ENCODE measurements at places on chromosomes 6 and 20.

DNA sequence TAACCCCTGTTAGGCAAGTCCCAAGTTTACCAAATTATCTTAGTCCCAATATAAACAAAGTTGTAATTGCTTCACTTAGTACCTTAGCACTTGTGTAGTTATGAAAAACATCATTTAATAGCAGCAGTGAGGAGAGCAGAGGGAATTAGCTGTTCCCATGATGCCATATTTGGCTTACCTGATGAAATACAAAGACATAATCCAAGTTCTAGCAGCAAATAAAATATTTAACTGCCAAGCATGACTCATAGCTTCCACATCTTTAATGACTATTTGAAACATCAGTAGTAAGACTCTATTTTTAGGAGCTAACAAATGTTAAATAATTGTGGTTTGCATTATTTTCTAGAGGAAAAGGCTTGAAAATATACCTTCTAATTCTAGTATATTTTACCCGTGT is 94.0 kb upstream of the MCHR2 start:
- no peak for DNase-seq

DNA sequence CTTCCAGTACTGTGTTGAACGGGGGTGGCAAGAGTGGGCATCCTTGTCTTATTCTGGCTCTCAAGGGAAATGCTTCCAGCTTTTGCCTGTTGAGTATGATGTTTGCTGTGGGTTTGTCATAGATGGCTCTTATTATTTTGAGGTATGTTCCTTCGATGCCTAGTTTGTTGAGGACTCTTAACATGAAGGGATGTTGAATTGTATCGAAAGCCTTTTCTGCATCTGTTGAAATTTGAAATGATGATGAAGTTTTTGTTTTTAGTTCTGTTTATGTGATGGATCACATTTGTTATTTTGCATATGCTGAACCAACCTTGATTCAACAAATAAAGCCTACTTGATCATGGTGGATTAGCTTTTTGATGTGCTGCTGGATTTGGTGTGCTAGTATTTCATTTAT is 48.0 kb downstream of the RPRD1B start:
- no peak for DNase-seq

DNA sequence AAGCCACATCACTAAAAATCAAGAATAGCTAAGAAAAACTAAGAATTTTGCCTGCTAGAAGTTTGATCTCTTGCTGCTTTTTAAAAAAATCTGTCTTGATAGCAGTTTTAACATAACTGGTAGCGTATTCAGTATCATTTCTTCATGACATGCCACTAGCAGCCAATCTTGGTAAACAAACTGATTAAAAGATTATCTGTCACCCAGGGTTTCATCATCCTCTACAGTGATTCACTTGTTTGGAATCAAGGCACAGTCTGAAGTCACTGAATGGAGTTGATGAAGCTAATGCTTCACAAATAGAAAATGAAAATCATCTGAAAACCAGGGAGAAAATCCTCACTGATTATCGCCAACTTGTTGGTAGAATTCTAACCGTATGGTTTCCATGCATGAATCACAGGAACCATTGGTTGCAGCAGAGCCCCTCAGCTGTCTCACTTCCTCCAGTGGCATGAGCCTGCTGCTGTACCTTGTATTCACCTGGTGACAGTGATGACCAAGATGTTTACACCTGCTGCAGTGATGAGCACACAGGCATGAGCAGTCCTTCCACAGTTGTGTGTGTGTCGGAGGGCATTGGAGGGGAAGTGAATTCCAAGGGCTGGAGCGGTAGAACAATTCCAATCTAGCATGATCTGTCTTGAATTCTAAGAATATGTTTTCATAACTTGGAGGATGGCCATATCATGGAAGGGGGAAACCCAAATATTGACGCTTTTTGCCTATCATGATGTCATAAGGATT is 275.0 kb downstream of the KHDC1L start:
- DNase-seq: no peak

DNA sequence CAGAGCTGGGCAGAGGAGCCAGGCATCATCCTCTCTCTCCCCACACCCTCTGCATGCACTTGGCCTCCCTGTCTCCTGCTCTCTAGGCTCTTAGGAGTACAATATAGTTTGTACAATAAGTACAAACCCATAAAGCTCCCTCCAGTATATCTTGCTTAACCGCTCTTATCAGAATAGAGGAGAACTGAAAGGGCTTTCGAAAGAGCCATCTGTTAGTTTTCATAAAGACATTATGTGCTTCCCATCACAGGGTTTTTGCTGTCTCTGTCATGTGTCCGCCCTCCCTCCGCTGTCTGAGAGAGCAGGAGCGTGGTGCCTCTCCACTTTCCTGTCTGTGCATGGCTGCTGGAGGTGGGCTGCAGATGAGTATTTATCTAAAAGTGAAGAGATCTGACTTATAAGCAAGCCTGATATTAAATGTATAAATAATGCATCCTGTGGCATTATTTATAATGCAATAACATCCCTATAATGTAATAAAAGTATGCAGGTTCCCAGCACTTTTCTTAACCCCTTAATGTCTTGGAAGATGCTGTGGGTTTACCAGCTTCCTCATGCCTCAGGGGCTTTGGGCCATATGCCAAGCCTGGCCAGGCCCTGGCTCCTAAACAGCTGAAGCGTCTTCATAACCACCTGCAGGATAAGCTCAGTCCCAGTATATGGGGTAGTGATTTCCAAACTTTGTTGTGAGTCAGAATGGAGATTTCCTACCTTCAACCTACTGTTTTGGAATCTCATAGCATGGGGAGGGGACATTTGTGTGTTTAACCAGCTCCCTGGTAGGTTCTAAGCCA is 297.1 kb downstream of the DHX35 start:
- DNase-seq: no peak

DNA sequence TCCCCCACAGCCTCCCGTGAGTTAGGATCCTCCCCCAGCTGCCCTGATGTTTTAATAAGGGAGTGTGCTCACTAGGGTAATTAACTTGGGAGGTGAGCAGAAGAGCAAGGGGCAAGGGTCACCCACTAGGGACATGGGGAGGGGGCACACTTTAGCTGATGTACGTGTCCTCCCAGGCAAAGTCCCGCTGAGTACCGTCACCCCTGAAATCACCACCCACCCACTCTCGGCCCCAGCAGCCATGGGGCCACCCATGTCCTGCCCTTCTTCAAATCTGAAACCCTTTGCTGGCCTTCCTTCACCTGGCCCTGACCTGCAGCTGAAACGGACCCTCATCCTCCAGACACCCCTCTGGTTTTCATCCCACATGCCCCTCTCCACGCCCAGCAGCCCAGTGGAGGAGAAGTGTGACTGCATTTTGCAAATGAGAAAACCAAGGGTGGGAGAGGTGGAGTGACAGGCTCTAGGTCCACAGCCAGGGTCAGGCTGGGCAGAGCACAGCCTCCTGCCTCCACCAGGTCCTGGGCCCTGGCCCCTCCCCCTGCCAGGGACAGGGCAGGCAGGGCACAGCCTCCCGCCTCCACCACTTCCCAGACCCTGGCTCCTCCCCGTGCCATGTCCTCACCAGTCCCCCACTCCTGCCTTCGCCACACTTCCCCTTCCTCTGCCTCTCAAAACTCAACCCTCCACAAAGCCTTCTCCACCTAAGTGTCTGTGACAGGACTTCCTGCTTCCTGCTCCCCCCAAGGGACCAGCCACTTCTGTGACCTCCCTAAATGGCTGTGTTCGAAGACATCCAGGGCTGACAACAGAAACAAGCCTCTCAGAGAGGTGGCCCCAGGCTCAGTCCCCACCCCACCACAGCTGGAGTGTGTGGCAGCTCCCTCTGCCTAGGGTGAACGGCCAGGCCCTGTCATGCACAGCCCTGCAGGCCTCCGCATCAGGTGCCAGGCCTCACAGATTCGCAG is 15.1 kb downstream of the ACSS1 start:
- no peak for DNase-seq

- DNase-seq: no peak
Measured at GRCh38 chr6:146598772-146599405, at the start of gene ADGB. Gene ADGB (plus strand): TSS chr6:146598972. CDS start chr6:146599041, 69 bp downstream.

DNA sequence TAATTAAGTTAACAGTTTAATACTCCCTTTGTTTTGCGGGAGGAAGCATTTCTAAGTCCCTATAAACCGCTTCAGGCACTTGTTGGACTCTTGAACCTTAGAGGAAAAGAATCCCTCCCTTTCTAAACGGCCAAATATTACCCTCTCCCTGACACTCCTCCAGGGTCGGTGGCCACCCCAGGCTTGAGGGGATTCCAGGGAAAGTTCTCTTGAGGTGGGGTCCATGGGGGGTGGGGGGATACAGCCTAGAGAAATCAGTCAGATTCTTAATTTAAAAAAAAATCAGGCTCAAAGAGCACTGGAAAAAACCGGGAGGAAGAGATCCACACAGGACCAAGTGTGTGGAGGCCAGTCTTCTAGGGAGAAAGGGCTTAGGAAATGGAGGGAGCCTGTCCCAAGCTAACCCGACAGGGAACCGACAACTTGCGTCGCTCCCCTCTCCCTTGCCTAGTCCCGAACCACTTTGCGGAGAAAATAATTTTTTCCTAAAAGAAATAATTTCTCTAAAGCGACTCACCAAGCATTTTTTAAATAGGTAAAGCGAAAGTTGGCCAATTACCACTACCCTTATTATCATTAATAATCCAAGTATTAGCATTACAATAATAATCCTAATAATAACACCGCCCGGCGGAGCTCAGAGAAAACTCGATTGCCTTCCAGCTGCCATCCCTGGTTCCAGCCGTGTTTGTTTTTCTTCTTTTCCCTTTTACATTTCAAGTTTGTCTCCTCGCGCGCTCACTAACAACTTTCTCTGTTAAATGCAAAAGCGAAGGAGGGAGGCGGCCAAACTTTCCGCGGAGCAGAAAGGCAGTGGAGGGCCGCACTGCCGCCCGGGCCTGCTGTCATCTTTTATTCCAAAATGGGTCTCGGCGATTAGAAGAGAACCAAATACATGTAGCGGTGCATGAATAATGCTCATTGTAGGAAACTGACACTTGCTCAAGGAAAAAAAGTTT is 4.8 kb downstream of the NR2E1 start:
- DNase-seq: no peak

DNA sequence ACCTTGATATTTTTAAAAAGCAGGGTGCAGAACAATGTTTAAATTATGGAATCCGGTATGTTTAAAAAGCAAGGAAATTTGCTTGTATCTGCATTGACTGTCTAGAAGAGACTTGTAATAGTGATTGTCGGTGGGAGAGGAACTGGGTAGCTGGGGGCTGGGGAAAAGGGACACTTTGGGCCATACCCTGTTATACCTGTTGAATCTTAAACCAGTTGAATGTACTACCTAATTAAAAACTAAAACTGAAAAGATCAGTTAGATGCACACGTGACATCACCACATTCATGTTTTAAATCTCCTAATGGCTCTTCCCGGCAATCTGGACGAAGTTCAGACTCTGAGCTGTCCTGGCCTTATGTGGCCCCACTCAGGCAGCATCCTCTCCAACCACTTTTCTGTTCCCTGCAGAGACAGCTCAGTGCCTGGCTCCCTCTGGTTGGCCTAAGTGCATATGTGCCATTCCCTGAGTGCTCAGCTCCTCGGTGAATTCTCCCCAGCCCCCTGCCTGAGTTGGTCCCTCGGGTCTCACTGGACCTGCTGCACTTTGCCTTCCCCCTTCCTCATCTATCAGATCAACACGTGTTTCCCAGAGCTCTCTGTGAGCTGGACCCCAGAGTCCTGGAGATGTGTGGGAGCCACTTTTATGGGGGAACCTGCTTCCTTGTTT is 36.3 kb downstream of the SLC52A3 start:
- DNase-seq: no peak

GRCh38 chr6:158506601-158507000 is 53.3 kb upstream of the TMEM181 start:
- DNase-seq: no peak

- no peak for DNase-seq
Measured at GRCh38 chr20:58657262-58657661, 6.2 kb downstream of the STX16 start.

DNA sequence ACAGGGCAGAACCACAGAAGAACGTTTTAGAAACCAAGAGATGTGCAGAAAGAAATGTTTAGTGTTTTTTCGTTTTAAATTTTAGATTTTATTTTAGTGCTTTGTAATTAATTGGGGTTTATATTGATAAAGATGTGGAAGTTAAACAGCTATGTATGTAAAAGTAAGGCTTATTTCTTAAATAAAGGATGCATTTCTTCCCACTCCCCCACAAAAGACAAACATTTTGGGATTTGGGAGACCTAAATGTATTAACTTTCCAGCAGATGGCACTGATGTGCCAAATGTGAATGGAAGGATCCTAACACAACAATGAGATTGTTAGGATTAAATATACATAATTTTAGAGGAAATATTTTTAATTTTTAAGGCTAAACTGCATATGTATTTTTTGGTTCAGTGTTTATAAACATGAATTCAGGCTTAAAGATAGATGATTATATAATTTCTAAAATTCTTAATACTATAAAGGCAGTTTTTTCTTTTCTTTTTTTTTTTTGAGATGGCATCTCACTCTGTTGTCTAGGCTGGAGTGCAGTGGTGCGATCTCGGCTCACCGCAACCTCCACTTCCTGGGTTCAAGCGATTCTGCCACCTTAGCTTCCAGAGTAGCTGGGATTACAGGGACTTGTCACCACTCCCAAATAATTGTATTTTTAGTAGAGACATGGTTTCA is 12.0 kb downstream of the PFDN4 start:
- DNase-seq: no peak

GRCh38 chr6:163999475-164000125 is 585.1 kb downstream of the QKI start:
- DNase-seq: no peak

DNA sequence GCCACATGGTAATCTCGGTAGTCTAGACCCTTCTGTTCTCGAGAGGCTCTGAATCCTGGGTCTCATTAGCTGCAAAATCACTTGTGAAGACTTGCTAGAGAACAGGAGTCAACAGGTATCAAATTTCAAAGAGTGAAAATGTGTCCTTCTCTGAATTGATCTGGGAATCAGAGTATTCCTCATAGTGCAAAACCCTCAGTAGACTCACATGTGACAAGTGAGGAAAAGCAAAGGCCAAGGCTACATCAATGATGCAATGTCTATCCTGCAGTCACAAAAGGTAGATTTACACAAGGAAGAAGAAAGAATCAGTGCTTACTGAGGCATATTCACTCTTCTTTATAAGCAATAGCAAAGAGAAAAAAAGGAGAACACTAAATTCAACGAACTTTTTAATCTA is 1220.0 kb upstream of the GJE1 start:
- no peak for DNase-seq

DNA sequence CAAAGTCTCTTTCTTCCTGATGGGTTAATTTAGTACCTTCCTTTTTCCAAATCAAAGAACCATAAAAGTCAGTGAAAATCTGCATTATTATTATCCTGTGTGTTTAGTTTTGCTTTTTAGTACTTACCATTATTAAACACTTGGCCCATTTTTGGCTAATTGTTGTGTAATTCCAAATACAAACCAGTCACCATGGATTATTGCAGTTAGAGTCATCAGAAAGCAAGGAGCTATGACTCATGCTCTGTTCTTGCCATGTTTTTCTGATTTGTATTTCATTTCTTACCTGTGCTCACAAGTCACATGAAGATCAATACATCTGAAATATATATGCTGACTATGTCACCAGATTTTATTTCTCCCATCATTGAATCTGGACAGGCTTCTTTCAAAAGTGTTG is 31.3 kb downstream of the SLC22A3 start:
- DNase-seq: no peak

- no peak for DNase-seq
Measured at GRCh38 chr6:42947950-42948349, 12.6 kb upstream of the GNMT start.

- no peak for DNase-seq
Measured at GRCh38 chr20:36823121-36823520, 49.6 kb upstream of the DSN1 start.

GRCh38 chr6:87396595-87397392 is 11.0 kb upstream of the CFAP206 start:
- DNase-seq: no peak

- no peak for DNase-seq
Measured at GRCh38 chr6:52157301-52157941, 28.8 kb upstream of the IL17A start.

All from stimulated activated CD8-positive, alpha-beta memory T cell treated with anti-CD3 and anti-CD28 coated beads, Interleukin-2, amount 100 ng/mL, for 1 hour (primary cell).